Panc1 (cell line): ENCODE measurements at places on chromosomes 3 and 15.

DNA sequence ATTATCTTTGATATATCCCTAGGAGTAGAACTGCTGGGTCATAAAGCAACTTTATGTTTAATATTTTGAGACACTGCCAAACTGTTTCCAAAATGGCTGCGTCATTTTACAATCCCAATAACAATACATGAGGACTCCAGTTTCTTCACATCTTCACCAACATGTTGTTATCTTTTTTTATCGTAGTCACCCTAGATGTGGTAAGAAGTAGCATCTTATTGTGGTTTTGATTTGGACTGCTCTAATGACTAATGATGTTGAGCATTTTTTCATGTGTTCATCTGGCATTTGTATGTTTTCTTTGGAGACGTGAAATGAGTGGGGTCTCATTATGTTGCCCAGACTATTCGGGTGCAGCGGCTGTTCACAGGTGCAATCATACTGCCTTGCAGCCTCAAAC is 83.8 kb downstream of the MAP4 start:
- DNase-seq: no peak

GRCh38 chr3:136690599-136690998 is 61.6 kb downstream of the STAG1 start:
- DNase-seq: no peak

- no peak for DNase-seq
Observed at GRCh38 chr15:85761635-85762034, 33.1 kb downstream of the KLHL25 start.

- DNase-seq: no peak
Observed at GRCh38 chr15:67383899-67384298, 129.3 kb downstream of the IQCH start.
